ENCODE measurements at places on chromosomes 6 and 20. TPM values are rescaled to one million over a fixed set of nuclear protein-coding genes. Genes with fewer than 3 reads are reported as not detected.

- no peak overlapping the region for H3K27ac ChIP-seq
- DNase-seq, result peak; percentile 55
- H3K4me3 ChIP-seq, result no peak overlapping the region
- H3K4me1 ChIP-seq, result no peaks in the 10 kb centered on the region
- peaks cover 5% of the 10 kb centered on the region for H3K27me3 ChIP-seq
These were observed 202.0 kb upstream of the RNF24 start for GRCh38 chr20:4217349-4217841.

SAMD5 gene
- total RNA-seq, result 9.2 TPM

AIF1 gene
- 44.1 TPM for total RNA-seq

SMIM29 gene
- 22.6 TPM for total RNA-seq

- peaks cover 4% of the 10 kb centered on the region for H3K4me1 ChIP-seq
- DNase-seq, result peak; percentile 9
- no peak overlapping the region for H3K4me3 ChIP-seq
- no peaks in the 10 kb centered on the region for H3K36me3 ChIP-seq
These were observed 204.0 kb downstream of the DLL1 start for GRCh38 chr6:170086639-170087420.

DNA sequence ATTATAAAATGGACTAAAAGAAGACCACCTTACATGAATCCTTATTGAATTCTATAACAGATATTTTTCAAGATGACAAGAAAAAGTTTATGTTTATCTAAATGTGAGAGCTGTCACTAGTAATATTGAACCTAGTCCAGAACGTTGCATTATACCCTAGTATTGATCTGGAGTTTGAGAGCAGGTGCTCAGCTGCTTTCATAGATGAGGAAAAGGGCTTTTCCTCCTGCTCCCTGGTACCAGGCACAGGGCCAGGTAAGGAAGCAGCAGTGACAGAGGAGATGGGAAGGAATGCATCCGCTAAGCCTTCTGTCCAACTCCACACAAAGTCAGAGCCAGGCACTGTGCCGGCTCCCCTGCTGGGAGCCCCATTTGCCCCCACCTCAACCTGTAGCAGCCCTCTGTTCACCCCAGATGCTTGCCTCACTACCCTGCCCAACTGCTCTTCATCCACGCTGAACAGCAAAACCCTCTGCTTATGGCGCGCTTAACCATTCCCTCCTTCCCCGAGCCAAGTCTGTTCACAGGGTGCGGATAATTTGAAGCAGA is 393.1 kb downstream of the FRK start:
- DNase-seq, result no peak
- no peaks in the 10 kb centered on the region for H3K36me3 ChIP-seq
- H3K4me3 ChIP-seq, result no peak overlapping the region
- H3K4me1 ChIP-seq, result no peaks in the 10 kb centered on the region
- H3K27ac ChIP-seq, result no peak overlapping the region
- no peaks in the 10 kb centered on the region for H3K27me3 ChIP-seq

DNA sequence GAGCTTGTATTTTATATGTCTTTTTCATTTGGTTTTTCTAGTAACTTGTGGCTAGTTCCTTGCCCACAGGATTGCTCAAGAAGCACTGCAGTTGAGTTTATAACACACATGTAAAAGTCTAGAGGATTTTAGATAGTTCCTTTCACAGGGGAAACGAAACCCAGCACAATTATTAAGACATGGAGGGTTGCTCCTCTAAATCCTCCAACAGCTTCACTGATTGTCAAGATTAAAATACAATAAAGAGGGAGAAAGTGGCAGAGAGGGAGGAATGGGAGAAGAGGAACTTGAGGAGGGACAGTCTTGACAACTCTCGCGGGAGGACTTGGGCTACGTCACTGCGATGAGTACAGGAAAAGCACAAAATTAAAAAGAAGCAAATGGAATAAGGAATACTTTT is 9.7 kb upstream of the TBC1D7 start:
- H3K4me1 ChIP-seq, result no peaks in the 10 kb centered on the region
- H3K36me3 ChIP-seq, result no peaks in the 10 kb centered on the region
- DNase-seq, result no peak
- H3K27ac ChIP-seq, result no peak overlapping the region
- no peak overlapping the region for H3K4me3 ChIP-seq

DNA sequence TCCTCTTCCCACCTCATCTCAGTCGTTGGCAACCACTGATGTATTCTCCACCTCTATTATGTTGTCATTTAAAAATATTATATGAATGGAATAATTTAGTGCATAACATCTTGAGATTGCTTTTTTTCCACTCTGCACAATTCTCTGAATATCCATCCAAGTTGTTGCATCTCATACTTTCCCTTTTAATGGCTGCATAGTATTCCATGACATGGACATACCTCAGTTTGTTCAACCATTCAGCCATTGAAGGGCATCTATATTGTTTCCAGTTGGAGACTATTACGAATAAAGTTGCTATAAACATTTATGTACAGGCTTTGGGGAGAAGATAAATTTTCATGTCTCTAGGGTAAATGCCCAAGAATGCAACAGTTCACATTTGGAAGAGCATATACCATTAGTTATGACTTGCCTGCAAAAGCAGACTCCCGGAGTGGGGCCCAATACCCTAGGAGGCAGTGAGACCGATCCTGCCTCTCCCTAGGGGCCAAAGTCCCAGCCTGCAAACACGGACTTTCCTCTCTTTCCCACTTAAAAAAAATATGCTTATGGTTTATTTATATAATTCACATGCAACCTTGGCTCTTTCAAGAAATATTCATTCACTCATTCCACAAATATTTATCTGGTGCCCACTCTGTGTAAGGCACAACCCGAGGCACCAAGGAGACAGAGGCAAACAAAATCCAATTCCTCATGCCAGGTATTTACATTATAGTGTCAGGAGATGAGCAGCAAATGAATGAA is 227.0 kb upstream of the PMEPA1 start:
- DNase-seq, result no peak
- no peak overlapping the region for H3K27ac ChIP-seq
- no peak overlapping the region for H3K4me3 ChIP-seq

GRCh38 chr6:93779086-93779841 is 359.9 kb upstream of the EPHA7 start:
- peak overlapping the region; percentile 48 for H3K4me3 ChIP-seq
- H3K27ac ChIP-seq, result no peak overlapping the region
- H3K36me3 ChIP-seq, result no peaks in the 10 kb centered on the region
- no peaks in the 10 kb centered on the region for H3K27me3 ChIP-seq
- no peaks in the 10 kb centered on the region for H3K4me1 ChIP-seq

Measured in kidney (tissue), 22 donors.